Hematopoietic multipotent progenitor cell treated with erythropoietin and hydrocortisone succinate and interleukin-3 and kit ligand, for 6 days (in vitro differentiated cells): ENCODE measurements at places on chromosomes 12 and 14.

DNA sequence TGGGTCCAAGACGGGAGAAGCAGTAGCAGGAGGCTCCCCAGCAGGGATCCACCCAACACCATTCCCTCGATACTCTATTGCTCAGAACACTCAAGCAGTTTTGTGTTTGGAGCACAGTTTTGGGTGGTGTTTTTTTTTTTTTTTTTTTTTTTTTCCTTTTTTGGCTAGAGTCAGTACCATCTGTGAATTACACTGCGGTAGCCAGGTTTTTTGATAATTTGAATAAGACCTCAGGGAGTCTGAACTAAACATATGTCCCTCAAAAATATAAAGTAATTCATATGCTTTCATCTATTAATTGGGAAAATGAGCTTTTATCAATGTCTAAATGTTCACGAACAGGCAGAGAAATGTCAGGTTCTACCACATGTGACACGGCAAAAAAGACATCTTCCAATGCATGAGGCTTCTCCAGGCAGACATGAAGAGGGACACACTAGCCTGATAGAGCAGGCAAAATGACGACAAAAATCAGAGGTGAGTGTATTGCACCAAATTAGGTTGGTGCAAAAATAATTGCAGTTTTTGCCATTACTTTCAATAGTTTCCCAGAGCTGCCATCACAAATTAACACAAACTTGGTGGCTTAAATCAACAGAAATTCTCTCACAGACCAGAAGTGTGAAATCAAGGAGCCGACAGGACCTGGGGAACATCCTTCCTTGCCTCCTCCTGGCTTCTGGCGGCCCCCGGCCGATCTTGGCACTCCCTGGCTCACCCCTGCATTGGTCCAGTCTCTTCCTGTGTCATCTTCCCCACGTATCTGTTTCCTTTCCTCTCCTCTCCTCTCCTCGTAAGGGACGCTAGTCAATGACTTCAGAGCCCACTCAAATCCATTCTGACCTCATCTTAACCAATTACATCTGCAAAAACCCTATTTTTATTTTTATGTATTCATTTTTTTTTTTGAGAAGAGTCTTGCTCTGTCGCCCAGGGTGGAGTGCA lies 33.9 kb downstream of the FOXN3 start:
- no peak for DNase-seq

- DNase-seq, result no peak
These were observed 165.6 kb downstream of the SUDS3 start for GRCh38 chr12:118541934-118542333.

DNA sequence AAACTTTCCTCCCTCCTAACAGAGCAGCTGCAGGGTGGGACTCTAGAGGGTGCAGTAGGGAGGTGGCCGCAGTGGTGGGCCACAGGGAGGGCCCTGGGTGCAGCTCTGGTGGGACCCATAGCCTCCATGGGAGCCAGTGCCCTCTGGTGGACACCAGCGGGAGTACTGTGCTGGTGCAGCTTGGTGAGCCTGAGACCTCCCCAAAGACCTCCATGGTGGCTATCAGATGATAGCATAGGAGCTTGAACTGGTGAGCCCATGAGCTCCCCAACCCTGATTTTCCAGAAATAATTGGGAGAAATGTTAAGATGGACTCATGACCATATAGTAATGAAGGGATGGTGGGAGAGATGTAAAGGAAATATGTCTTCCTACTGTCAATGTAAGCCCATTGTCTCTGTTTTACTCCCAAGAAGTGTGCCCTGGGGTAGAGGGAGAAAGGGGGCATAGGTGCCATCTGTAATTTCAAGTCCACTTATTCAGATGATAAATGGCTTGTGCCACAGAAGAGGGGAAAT lies 98.7 kb downstream of the GAS2L3 start:
- DNase-seq, result peak; percentile 63

GRCh38 chr12:121524196-121524916 lies 56.5 kb downstream of the KDM2B start:
- DNase-seq, result no peak

GRCh38 chr12:96422192-96422591 lies 22.0 kb upstream of the CDK17 start:
- peak; percentile 57 for DNase-seq

DNA sequence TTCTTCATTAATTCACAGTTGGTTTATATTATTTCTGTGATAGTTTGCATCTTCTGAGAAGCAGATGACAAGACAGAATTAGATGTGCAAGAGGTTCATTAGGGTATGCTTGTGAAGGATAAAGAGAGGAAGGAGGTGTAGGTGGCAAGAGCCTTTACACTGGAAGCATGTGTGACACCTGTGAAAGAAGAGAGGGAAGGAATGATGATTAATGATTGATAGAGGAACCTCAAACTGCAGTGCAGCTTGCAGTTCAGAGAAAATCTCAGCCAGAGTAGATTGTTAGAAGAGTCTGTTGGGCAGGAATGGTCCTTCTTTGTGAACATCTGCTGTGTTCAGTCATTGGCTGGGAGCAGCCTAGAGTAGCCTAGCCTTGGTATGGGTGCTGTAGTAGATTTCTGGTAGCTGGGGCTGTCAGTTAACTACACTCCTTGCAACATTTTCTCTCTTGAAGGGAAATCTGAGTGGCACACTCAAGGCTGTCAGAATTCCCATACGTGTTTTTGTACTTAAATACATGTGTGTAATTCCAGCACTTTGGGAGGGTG lies 9.0 kb downstream of the RCOR1 start:
- DNase-seq, result no peak

DNA sequence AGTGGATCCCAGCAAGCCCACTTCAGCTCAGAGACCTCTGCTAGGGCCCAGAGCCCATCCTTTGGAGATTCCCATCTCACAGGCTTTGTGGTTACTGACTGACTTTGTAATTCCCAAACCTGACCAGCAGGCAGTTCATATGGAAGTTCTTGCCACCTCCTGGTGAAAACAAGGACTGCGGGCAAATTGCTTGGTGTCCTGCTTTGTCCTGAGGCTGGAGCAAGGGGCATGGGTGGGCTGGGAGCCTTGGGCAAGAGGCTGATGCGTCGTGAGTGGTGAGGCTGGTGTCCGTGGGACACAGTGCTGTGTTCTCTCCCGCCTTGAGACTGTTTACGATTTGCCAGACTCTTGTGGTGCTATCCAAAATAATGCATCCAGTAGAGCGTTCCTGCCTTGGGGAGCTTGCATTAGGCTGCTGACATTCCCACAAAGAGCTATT lies 91.0 kb downstream of the LRRC74A start:
- peak; percentile 69 for DNase-seq

DNA sequence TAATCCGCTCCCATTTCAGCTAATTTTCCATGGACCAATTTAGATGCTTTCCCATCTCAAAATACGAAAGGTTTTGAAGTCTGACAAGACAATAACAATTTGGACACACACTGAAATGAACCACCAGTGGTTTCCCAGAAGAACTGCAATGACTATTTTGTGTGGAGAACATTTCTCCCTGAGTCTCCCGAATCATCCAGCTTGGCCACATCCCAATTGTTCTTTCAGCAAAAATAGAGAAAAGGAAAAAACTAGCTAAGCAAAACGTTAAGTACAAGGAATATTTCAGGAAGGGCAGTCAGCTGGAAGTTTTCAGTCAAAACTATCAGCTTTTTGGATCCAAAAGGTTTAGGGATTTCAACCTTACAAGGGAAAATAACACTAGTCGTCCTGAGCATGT lies 390.6 kb downstream of the KCNH5 start:
- no peak for DNase-seq

DNA sequence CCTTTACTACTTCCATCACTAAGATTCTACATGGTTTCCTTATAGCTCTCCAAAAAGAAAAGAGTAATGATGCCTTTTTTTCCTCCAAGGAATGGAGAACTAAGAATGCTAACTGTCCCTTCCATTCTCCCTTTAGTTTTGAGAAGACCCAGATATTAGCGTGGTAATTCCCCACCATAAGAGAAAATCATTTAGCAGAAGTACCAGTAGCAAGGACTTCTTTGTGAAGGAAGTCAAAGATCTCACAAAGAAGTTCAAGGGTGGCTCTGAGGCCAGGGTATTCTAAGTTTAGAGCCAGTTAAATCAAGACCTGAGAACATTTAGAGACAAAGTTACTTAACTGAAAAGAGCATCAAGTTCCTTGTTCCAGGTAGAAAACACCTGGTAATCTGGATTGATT lies 7.3 kb downstream of the USP15 start:
- DNase-seq, result no peak
